ENCODE measurements at places on chromosomes 2 and 18.

- DNase-seq, result no peak
Observed at GRCh38 chr2:202624133-202624532, 10.6 kb upstream of the FAM117B start.

DNA sequence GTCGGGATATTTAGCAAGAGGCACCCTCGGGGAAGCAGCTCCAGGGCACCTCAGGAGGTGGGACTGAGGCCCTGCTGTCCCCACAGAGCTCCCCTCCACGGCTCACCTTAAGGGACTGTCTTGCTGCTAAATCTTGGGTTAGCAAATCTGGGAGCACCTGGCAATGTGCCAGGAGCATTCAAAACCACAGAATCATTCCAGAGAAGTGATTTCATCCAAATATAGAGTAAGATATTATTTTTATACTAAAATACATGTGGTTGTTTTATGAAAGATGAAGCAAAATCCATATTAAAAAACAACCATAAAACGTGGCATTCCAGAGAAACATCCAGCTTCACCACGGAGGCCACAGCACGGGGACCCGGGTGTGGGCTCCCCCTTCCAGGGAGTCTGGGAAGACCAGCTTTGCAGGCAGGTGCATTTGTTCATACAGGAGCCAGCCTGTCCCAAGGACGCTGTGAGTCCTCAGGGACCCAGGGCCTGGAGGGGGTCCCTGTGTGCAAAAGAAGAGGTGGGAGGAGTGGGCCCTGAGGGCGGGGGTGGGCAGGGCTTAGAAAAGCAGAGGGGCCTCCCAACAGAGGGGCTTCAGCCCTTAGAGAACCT, 16.3 kb downstream of the HS1BP3 start:
- DNase-seq, result no peak

- no peak for DNase-seq
Observed at GRCh38 chr2:106018141-106018540, 176.0 kb downstream of the UXS1 start.

DNA sequence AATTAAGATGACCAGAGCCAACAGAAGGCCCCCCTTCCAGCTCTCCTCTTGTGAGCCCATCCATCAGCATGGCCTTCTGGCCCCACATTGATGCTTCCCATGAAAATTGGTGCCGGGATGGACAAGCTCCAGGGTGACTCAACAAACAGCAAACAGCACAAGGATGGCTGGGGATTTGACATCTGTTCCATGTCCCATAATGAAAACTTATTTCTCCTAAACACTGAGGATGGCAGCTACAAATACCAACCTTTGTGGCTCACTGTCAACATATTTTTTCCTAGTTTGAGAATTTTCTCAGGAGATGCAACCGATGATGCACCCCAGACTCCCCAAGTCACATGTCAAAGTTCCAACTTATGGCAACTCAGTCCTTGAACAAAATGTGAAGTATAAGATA, 169.6 kb upstream of the SIX2 start:
- DNase-seq, result no peak

- DNase-seq, result no peak
Observed at GRCh38 chr2:133253793-133254192, 314.5 kb downstream of the NCKAP5 start.

DNA sequence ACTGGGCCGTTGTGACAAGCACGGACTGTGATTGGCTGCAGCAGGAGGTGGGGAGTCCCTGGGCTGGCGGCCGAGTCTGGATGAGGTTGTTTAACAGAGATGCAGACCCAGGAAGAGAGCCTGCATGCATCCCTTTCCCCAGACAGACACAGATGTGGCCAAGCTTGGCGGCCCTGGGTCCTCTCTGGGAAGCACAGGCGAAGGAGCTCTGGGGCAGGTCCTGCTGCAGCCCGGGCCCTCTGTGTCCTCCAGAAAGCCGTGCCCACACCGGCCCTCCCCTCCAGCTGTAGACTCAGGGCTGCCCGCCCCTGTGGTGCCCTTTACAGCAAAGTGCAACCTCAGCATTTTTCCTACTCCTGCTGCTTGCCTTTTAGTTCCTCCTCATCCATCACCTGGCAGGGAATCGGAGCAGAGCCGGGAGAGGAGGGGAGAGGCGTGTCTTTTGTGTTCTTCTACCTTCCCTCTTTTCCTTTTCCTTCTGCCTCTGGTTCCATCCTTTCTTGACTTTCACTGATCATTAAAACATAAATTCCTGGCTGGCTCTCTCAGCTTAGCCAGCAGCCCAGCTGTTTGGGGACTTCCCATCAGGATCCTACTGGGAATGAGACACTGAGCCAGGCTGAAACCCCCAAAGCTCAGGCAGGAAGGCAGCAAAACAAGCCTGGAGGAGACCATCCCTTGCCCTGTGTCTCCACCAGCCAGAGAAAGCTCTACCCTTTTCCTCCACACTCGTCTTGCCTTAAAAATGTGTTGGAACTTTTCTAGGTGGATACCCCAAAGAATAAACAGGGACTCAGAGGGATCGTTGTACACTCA, 75.0 kb downstream of the CTIF start:
- DNase-seq, result no peak

- no peak for DNase-seq
Observed at GRCh38 chr2:198287706-198288105, 483.3 kb downstream of the PLCL1 start.

DNA sequence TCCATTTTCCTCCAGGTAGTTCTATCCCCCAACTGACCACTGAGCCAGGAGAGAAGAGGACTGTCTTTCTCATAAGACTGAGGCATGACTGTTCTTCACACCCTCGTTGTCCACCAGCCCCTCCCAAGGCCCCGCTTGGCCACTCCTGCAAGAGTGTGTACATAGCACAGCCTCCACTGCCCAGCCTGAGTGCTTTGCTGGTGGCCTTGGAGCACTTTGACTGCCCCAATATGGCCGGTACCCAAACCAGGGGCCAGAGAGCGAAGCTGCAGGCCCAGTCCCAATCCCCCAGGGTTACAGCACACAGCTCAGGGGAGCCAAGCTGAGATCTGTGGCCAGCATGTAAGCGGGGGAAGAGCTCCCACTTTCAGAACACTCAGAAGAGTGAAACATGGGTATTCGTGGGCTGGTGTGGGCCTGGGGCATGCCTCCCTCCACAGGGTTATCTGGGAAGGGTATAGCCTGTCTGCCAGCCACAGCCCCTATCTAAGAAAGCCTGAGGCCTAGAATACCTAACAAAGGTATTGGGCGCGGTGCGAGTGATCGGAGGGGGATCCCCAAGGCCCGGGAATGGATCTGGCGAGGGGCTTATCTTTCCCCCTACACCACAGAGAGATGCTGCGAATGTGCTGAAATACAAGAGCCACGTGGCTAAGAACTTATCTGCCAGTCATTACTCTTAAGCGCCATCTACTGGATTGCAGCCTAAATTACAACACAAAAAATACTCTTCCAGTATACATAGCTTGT, 163.8 kb downstream of the WDPCP start:
- no peak for DNase-seq

DNA sequence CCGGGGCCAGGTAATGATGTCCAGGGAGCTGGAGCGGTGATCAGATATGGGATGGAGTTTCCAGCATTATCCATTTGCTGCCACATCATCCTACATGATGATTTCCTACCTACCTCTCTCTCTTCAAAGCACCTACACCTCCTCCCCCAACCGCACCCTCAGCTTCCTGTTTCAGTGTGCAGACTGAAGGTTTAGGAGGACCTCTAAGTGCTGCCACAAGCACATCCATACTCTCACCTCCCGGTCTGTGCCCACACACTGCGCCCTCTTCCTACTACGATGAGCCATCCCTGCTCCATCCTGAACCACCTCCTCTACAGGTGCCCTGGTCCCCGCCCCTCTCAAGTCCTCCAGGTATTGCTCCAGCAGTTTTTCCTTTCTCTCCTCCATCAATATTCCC, 123.7 kb downstream of the ALPK2 start:
- no peak for DNase-seq

DNA sequence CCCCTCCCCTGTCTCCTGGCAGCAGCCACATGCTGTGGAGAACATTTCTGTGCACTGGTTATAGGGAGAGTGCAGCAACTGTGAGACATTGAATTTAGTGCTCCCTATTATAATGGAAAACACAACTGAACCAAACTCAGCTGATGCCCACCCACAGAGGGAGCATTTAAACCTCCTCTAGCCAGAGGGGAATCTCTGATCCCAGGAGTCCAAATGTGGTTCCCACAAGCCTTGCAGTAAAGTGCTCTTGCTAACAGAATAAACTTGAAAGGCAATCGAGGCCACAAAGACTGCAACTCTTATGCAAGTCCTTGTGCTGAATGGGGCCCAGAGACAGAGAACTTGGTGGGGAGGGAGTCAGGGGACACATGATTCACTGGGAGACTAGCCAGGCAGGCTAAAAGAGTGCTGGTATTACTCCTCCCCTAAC, 638.8 kb upstream of the VRK2 start:
- no peak for DNase-seq

DNA sequence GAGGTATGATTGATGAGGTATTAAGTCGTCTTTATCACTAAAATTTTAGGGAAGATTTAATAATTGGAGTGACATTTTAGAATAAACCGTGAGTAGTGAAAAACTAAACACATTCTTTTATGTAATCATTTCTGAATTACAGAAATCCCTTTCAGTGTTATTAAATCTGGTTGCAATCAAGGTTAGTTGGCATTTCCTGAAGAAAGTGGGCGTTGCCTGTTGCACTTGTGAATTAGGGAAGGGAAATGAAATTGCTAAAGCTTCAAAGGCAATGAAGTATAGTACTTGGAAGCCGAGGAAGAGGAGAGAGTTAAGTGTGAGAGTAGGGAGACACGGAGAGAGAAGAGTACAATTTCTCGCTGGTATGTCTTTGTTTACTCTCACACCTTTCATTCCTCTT, 274.5 kb downstream of the SLC8A1 start:
- no peak for DNase-seq

- no peak for DNase-seq
Observed at GRCh38 chr2:177547122-177547521, 154.5 kb downstream of the AGPS start.

- no peak for DNase-seq
Observed at GRCh38 chr2:54603796-54604195, 119.7 kb upstream of the EML6 start.

GRCh38 chr18:72922895-72923294, 55.1 kb upstream of the NETO1 start:
- DNase-seq, result no peak

- no peak for DNase-seq
Observed at GRCh38 chr2:80330527-80331450, 26.2 kb upstream of the LRRTM1 start.

DNA sequence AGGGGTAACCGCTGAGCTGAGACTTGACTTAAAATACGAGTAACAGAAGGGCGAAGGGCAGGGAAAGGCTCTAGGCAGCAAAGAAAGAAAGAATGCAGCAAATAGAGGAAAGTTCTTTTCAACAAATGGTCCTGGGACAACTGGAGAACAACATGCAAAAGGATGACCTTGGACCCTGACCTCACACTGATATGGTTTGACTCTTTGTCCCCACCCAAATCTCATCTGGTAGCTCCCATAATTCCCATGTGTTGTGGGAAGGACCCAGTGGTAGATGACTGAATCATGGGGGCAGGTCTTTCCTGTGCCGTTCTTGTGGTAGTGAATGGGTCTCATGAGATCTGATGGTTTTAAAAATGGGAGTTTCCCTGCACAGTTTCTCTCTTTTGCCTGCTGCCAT, 33.9 kb downstream of the ST3GAL5 start:
- no peak for DNase-seq

GRCh38 chr18:64149916-64150438, 1.1 kb upstream of the LINC00305 start:
- no peak for DNase-seq

GRCh38 chr18:79458131-79458838, 62.6 kb downstream of the NFATC1 start:
- no peak for DNase-seq

- no peak for DNase-seq
Observed at GRCh38 chr18:13760047-13760446, 33.6 kb downstream of the RNMT start.

DNA sequence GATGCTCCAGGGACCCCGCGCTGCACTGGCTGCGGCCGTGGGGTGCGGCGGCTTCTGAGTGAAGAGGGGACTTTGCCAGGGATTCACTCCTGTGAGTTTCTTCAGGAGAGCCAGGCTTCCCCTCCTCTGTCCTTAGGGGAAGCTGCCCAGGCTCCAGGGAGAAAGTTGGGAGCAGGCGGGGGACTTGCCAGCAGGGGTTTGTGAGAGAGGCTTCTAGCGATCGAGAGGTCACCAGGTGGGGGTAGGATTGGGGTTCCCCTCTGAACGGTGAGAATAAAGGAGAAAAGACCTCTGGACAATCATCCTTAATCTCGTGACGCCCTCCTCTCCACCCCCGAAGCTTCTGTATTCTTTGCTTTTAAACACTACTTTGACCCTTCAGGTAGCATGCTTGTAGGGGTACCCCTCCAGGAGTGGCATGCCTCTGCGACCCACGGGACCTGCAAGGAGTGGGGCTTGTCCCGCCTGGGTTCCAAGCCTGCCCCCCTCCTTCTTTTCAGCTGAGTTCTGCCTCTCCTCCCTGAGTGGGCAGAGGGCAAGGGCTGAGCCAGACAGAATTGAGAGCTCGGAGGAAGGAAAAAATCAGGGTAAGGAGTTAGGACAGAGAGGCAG, 601 bp downstream of the PROKR1 start:
- no peak for DNase-seq

DNA sequence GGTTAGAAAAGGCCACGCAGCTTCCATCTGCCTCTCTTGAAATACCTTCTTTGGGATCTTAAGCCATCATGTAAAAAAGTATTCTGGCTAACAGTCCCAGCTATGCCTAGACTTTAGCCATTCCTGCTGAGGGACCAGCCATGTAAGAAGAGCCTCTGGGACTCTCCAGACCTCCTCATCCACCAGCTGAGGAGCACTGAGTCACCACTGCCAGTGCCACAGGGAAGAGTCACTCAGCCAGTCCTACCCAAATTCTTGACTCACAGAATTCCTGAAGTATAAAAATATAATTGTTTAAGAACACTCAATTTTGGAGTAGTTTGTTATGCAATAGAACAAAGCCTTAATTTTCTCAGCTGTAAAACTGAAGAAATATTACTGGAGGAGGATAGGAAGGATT, 436.7 kb downstream of the ZEB2 start:
- DNase-seq, result no peak

DNA sequence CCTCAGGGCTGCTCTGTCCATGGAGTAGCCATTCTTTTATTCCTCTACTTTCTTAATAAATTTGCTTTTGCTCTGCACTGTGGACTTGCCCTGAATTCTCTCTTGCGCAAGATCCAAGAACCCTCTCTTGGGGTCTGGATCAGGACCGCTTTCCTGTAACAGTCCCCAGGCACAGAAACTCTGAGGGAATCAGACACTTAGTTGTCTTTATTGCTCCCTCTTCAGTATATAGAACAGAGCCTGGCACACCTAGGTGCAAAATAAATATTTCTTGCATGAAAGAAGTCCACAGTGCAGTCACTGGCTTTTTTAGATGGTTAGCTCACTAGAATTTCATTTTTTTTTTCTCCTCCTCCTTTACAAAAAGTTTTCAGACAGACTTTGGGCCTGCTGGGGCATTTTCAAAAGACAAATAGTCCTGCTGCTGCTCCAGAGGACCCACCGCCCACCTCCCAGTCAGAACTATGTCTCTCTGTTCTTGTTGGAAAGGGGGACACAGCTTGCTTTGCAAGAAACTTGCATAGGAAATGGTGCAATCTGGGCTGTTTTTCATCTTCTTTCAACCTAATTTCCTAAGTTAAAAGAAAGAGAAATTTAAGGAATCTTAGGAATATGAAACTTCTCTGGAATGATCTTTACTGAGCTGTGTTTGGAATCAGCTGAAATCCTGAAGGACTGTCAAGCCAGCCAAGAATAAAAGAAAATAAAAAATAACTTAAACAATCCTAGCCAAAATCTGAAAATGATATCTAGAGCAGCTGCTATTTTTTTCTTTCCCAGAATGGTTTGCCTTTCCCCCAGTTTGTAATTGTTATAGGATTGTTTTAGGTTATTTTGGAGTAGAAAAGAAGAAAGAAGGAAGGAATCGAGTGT, 31.7 kb upstream of the MAP4K3 start:
- no peak for DNase-seq

GRCh38 chr2:60821587-60822302, 59.6 kb upstream of the REL start:
- no peak for DNase-seq

All from stimulated activated CD8-positive, alpha-beta memory T cell treated with anti-CD3 and anti-CD28 coated beads, Interleukin-15, amount 100 ng/mL, for 24 hours (primary cell).